ENCODE measurements at places on chromosomes 4 and X.

DNA sequence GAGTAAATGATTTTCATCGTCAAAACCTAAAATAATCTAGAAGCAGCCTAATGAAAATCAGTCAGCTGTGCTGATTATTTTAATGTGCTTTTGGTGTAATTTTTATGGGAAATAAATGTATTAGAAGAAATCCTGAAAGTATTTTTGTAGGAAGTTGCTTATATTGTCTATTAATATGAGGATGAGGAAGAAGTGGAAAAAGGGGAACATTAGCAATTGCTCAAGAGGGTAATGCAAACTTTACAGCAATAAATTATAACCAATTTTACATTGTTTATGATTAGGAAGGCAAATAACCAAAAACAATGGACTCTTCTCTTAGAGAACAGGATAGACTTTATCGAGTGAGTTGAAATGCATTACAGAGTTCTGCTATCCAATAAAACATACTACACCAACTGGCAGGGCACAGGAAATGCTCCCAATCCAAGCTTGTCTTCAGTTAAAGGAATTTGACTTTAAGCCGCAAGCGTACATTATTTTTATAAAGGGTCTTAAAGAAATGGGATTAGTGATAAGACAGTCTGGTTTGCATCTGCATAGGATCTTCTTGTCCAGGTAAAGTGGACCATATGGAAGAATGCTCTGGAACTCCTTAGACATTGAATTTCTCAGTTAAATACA lies 374.8 kb downstream of the PDGFC start:
- DNase-seq = no peak

GRCh38 chrX:19156186-19156585 lies 33.9 kb upstream of the ADGRG2 start:
- no peak for DNase-seq

DNA sequence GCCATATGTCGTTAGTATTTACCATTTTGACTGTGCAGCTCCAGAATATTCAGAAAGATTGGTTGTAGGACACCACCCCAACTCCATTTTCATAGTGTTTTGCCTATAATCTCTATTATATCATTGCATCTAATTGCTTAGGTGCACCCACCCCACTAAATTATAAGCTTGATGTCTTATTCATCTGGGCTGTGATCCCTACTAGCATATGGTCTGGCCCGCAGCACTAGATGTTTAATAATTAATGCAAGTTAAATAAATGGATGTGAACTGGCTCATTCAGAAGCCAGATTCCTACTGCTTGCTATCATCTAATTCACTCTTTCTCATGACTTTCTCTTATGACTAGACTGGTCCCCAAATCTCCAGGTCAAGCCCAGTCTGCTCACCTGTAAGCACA lies 143.5 kb downstream of the RELL1 start:
- no peak for DNase-seq

DNA sequence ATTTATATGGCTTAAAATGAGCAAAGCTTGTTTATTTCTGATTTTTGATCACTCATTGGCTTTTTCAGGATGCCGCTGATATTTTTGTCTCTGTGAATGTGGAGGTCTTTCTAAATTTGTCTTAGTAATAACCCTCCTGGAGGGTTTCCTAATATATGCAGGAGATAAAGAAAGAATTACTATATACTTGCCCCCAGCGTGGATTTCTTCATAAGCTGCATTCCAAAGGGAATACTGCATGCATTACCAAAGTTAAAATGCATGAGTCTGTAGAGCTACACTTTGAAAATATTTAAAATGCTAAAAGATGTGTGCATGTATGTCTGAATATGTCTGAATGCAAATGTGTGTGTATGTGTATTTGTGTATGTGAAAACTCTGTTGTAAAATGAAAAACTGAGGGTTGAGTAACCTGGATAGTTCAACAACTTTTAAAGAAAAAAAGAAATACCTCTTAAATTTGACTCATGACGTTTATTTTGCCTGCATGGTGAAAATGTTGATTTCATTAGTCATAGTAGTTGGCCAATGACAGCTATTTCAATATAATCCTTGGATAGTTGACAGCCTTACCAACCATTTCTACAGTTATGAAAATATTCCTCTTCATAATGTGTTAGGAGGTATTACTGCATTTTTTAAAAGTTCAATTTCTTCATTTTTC lies 113.2 kb upstream of the ZNF827 start:
- no peak for DNase-seq

DNA sequence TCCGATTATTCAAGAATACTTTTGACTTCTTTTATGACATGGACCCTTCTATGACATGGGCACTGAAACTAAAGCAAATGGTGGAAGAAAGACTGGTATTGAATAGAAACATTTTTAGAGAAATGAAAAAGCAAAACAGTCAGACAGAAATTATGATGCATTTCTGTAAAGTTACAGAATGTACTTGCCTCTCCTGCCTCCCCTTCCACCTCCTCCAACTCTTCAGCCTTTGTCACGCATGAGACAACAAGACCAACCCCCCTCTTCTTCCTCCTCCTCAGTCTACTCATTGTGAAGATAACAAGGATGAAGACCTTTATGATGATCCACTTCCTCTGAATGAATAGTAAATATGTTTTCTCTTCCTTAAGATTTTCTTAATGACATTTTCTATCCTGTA lies 46.3 kb upstream of the HUWE1 start:
- DNase-seq = no peak

- DNase-seq = no peak
Measured at GRCh38 chr4:12492730-12493393, 991.3 kb downstream of the RAB28 start.

GRCh38 chr4:134201216-134202161 lies at the start of gene PABPC4L:
TSS of gene PABPC4L (minus strand) at chr4:134201789. CDS start at chr4:134201019, 770 bp downstream.
- DNase-seq = peak; percentile 80

DNA sequence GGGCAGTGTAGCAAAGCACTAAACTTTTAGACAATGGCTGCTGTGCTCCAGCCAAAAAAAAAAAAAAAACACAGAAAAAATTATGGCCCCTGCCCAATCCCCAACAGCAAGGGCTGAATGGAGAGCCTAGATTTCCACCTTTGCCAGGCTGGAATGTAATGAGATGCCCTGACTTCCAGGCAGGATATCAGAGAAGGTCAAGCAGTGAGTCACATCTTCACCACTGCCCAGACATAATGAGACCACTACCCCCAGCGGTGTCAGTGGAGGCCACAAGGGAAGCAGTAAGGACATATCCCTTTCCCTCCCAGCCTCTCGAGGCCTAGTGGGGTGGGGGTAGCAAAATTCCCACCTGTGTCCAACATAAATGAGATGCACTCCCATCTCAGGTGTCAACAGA lies 216.3 kb upstream of the LEF1 start:
- DNase-seq = no peak
